Activated CD4-positive, alpha-beta T cell treated with anti-CD3 and anti-CD28 coated beads, Interleukin-2, Interleukin-6, amounts not matched to agents 100 ng/mL and 50 ng/mL, durations not matched to agents 16 hours and 8 hours (primary cell): ENCODE measurements at places on chromosomes 3 and 15.

DNA sequence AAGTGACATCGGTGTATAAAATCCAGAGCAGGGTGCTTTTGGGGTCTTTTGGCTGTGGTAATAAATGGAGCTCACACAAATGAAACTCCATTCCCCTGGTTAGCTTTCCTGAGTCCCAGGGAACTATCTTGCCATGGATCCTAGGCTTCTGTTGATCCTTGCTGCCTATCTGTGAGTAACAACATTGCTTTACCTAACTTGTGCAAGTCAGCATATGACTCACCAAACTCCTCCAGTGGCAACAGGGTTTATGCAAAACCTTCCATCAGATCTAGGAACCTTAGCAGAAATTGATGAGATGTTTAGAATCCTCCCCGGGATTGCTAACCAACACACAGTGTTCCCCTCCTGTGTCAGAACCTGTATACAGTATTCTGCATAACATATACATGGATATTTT, 105.4 kb downstream of the SCAPER start:
- DNase-seq = no peak

- DNase-seq = peak; percentile 22
Observed at GRCh38 chr15:84638103-84638502, 16.0 kb downstream of the WDR73 start.

- DNase-seq = no peak
Observed at GRCh38 chr15:99604865-99605264, 39.1 kb downstream of the MEF2A start.

DNA sequence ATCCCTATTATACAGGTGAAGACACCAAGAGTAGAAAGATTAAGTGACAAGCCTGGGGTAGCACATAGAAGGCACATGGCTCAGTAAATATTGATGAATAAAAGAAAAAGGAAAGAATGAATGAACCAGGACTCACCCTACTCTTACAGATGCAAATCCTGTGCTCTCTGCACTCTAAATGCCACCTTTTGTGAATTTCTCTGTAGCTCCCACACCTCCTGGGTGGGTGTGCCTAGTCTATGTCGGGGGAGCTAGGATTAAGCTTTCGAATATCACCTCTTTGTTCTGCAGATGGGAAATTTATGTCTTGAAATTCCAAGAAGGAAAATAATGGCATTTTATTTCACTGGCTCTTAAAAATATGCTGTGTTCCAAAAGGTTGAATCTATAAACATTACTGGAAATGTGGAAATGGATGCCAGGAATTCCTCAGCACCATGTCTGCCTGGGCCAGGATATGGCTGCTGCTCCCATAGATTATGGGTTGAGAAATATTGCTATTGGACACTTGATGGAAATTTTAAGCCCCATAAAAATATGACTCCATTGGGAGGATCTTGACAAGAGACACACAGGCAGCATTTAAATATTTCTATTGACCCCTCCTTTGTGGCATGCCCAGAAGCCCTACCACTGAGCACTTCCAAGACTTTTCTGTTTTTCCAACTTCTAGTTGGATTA, 43.3 kb downstream of the CCNB2 start:
- no peak for DNase-seq

GRCh38 chr3:193011958-193012357, 94.3 kb upstream of the MB21D2 start:
- no peak for DNase-seq
